MCF 10A (cell line): ENCODE measurements at places on chromosomes 3 and 15. TPM values are rescaled to one million over a fixed set of nuclear protein-coding genes. Genes with fewer than 3 reads are reported as not detected.

Gene CLRN1
- not detected in 2 replicates for total RNA-seq

Gene CD96
- 0.09 TPM in 1 of 2 replicates, not detected in the other for total RNA-seq

Gene LMAN1L
- total RNA-seq = 0.23 TPM in 1 of 2 replicates, not detected in the other

Gene ARGFX
- total RNA-seq = not detected in 2 replicates

Gene IL20RB
- 158 and 163 TPM in 2 replicates for total RNA-seq
